ENCODE measurements at places on chromosomes 6 and 20.

DNA sequence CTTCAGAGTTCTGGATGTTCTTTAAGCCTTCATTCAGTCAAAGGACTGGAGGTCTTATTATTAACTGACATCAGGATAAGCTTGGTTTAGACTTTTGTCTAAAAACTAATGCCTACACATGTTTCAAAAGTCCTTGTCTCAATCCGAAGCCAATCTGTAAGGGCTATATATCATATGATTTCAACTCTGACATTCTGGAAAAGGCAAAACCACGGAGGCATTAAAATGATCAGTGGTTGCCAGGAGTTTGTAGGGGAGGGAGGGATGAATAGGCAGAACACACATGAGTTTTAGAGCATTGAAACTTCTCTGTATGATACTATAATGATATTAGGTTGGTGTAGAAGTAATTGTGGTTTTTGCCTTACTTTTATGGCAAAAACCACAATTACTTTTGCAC is 1285.8 kb upstream of the CITED2 start:
- no peak for DNase-seq

DNA sequence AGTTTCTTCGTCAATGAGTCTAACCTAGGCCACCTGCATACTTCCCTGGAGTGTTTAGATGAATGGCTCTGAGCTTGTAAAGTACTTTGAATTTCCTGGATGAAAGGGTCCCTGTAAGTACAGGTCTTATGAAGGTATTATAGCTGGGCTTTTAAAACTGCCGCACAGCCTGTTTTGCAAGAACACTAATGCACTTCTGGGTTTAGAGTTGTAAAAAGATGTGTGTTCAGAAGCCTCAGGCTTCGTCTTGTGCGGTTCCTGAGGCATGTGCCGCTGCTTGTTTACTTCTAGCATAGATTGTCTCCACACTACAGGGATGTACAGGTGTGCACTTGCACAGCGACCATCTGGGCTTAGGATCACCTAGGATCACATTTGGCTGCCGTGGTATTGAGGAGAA is 324.5 kb downstream of the SOX4 start:
- no peak for DNase-seq

- DNase-seq: no peak
Observed at GRCh38 chr6:14440940-14441781, 323.6 kb downstream of the CD83 start.

- no peak for DNase-seq
Observed at GRCh38 chr6:5540370-5540769, 279.1 kb downstream of the FARS2 start.

GRCh38 chr6:162862462-162862861 is 134.7 kb downstream of the PACRG start:
- DNase-seq: no peak

DNA sequence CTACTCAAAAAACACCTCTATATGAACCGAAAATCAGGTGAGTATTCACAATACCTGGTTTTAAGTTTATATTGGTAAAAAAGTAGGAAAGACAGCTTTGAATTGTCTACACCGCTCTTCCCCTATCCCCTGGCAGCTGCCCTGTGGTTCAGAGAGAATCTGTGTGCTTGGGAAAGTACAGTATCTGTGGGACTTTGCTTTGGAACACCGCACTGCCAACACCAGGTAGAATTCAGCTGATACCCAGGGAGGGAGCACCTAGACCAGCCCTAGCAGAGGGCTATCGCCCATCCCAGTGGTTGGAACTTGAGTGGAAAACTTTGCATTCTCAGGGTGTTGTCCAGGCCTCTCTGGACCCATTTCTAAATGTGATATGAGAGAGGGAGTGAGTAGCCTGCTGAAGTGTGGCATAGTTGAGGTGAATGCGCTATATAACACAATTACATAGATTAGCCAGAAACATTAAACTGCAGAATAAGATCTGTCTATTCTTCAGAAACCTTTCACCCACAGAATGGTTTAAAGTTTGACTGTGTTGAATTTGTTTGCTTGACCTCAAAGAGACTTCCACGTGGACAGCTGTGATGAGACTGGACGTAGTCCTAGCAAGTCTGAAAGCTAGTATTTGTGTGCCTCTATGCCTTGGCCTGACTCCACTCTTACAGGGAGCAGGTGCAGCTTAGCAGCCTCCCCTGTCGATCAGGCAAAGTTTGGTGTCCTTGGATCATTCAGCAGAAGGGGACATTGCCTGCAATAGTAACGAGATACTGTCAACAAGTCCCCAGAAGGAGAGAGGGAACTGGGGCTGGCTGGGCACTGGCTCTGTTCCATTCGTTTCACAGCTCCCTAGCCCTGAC is 11.5 kb upstream of the MPC1 start:
- DNase-seq: no peak

DNA sequence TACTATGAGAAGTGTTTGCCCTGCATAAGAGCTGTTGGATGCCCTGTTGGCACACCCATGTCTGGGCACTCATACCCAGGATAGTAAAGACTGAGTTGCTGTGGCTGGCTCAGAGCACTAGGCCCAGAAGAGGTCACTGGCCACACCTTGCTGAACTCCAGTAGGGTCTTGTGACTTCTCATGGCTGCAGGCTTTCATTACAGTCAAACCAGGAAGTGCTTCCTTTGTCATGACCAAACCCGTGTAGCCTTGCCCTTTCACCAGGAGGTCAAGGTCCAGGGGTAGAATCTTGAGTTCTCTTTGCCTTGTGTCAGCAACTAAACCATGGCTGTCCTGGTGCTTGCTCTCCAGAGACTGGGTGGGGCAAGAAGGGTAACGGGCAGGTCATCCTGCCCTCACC is 49.5 kb downstream of the CD164 start:
- DNase-seq: no peak

DNA sequence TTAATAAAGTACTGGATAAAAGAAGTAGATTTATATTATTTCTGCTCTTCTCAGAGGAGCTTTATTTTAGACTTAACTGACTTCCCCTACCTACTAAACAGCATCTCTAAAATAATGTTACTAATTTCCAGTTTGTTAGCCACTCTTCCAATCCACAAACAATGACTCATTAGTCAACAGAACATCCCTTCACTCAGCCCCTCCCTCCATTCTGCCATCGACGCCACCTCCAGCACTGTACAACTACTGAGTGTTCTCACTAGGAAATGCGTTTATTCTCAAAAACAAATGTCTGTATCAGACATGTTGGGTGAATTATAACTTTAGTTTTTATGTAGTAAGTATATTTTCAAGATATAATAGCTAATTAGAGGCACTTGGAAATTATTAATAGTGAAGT is 427.0 kb downstream of the EYS start:
- no peak for DNase-seq

GRCh38 chr20:36624068-36624943 is 18.7 kb downstream of the RAB5IF start:
- no peak for DNase-seq

- no peak for DNase-seq
Observed at GRCh38 chr6:84220809-84221409, 6.5 kb downstream of the CEP162 start.

- no peak for DNase-seq
Observed at GRCh38 chr20:50344232-50345071, 153.8 kb downstream of the CEBPB start.

DNA sequence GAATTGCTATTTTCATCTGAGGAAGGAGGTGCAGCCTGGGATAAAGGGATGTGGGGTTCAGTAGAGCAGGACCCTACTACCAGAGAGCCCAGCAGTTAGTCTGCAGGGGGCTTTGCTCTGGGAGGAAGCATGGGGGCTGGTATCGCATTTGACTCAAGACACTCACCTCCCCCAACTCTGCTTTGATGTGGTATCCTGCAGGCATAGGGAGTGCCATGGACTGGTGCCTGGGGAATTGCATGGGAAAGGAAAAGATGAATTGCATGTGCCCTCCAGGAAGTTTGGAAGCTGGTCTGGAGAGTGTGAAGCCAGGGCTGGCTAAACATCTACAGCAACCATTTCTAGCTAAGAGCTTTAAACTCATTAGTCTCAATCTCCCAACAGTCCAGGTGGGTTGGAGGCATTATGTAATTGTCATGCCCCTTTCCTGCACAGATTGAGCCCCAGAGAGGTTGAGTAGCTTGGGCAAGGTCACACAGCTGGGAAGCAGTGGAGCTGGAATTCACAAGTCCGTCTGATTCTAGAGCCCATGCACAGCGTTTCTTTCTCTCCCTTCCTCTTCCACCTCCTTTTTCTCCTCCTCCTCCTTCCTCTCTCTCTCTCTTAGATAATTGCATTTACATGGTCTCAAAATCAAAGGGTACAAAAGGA is 26.2 kb upstream of the PNPLA1 start:
- DNase-seq: no peak

GRCh38 chr6:20448828-20449227 is 47.1 kb downstream of the E2F3 start:
- no peak for DNase-seq

GRCh38 chr20:24954151-24954550 is 5.1 kb downstream of the CST7 start:
- DNase-seq: no peak

- DNase-seq: no peak
Observed at GRCh38 chr6:52435345-52435744, 15.2 kb downstream of the EFHC1 start.

DNA sequence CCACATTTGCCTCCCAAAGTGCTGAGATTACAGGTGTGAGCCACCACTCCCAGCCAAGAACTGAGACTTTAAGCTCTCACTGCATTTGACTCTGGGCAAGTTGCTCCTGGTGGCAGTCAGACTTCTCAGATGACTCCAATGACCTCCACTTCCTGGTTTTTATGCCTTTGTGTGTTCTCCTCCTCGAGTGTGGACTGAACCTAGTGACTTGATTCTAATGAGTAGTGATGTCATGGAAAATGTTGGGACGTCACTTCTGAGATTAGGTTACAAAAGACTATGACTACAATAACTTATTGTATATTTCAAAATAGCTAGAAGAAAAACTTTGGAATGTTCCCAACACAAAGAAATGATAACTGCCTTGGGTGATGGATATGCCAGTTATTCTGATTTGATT is 12.0 kb downstream of the SPINT3 start:
- no peak for DNase-seq

DNA sequence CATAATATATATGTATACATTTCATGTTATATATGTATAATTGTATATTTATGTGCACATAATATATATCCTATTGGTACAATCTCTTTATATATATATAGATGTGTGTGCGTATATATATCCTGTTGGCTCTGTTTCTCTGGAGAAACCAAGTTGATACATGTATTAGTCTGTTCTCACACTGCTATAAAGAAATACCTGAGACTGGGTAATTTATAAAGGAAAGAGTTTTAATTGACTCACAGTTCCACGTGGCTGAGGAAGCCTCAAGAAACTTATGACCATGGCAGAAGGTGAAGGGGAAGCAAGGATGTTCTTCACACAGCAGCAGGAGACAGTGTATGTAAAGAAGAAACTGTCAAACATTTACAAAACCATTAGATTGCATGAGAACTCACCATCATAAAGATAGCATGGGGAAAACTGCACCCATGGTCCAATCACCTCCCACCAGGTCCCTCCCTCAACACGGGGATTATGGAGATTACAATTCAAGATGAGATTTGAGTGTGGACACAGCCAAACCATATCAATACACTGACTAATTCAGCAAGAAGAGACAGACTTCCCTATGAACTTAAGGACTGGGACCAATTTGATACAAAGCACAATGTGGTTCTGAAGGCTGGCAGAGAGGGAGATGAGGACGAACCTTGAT is 14.0 kb downstream of the CST3 start:
- no peak for DNase-seq

- no peak for DNase-seq
Observed at GRCh38 chr6:32940656-32941213, at the start of gene HLA-DMB. Gene HLA-DMB, minus strand, starts transcription at chr6:32941028. Its CDS starts 221 bp downstream, at chr6:32940807.

DNA sequence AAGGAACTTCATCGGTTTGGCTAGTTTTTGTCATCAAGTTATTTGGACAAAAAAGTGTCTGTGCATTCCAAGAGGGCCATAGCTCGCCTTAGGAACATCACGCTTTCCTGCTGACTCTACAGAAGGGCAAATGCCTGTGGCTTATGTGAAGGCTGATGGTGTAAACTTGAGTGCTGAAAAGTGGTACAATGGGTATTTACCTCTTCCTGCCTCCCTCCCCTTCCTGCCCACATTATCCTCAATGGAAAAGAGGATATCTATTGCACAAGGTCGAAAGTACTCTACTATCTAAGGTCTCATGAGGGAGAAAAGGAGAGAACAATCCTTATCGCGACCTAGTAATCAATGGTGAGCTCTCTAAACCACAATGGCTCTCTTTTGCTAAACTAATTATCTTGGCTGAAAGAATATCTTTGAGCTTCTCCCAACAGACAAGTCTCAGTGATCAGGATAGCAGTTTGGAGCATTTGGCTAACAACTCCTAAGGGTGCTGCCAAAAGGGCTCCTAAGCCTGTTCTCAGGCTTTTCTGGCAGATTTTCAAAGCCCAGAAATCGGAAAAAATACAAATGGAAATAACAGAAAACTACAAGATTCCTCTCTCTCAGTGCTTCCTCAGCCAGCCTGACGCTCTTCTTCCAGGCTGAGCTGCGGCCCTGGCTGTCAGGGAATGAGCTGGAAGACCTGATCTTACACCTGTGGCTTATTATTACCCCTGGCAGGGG is 42.6 kb upstream of the ENPP1 start:
- no peak for DNase-seq

DNA sequence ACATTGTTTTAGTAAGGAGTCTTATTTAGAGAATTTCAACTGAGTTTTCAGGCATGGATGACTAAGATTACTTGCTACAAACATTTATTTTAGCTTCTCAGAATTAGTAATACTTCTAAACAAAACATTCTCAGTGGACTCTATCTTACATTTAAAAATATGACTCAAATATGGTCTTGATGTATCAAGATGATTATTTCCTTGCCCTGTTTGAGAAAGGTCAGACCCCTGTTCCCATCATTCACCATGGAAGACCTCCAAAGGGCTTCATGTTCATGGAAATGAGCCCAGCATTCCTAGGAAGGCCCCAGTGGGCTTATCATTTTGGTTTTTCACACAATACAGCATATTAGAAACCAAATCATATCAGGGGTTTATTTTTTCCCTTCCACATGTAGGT is 24.6 kb upstream of the TRPC4AP start:
- no peak for DNase-seq

DNA sequence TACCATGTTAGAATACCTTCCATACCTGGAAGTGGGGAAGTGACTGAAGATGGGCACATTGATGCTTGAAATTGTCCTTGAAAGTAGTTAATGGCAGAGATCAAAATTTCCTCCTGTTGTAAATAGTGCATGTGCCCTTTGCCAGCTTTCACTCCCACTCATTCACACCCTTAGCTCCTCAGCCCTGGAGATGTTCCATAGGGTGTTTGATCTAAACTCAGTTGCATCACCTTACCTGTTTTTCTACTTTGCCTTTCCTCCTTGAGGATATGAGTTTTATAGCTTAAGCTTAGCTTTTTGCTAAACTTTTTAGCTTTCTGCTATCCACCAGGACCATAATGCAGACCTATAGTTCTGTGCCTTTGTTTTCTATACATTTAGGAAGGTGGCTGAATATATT is 69.0 kb downstream of the CEP57L1 start:
- DNase-seq: no peak

- no peak for DNase-seq
Observed at GRCh38 chr6:160810238-160810637, 108.2 kb downstream of the PLG start.

- DNase-seq: no peak
Observed at GRCh38 chr20:47973519-47974233, 188.4 kb upstream of the SULF2 start.
